ENCODE measurements at places on chromosomes 16 and 17. TPM values are rescaled to one million over a fixed set of nuclear protein-coding genes. Genes with fewer than 3 reads are reported as not detected.

Gene TMEM186
- total RNA-seq = 15.4 TPM

Gene PLCD3
- total RNA-seq = 6.5 TPM

GRCh38 chr17:75079023-75079373, 8.8 kb upstream of the SLC16A5 start:
- no peak for ATAC-seq

GRCh38 chr17:44842748-44843147, 4.9 kb upstream of the HIGD1B start:
- no peak for ATAC-seq

DNA sequence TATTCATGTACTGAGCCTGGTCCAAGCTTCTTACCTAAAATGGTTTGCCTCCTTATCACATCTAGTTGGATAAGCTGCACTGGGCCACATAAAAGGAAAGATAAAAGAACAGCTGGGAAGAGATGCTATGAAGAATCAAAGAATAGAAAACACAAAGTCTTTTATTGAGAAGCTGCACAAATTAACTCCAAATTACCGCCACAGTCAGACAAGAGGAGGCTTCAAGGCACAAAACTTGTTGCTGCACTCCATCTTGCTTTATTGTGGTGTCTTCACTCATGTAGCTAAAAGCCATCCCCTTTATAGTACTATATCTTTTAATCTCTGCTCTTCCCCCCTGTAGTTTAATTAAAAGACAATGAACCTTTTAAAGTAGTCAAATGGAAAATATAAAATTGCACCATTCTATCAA, 330.6 kb upstream of the PMFBP1 start:
- no peak for ATAC-seq

GRCh38 chr17:42676424-42677011, at the start of gene PLEKHH3:
Gene PLEKHH3 (minus strand): TSS chr17:42676994. CDS start chr17:42676563, 431 bp downstream.
- no peak for ATAC-seq

- ATAC-seq = no peak
Measured at GRCh38 chr16:54245788-54246453, 40.7 kb downstream of the IRX3 start.

DNA sequence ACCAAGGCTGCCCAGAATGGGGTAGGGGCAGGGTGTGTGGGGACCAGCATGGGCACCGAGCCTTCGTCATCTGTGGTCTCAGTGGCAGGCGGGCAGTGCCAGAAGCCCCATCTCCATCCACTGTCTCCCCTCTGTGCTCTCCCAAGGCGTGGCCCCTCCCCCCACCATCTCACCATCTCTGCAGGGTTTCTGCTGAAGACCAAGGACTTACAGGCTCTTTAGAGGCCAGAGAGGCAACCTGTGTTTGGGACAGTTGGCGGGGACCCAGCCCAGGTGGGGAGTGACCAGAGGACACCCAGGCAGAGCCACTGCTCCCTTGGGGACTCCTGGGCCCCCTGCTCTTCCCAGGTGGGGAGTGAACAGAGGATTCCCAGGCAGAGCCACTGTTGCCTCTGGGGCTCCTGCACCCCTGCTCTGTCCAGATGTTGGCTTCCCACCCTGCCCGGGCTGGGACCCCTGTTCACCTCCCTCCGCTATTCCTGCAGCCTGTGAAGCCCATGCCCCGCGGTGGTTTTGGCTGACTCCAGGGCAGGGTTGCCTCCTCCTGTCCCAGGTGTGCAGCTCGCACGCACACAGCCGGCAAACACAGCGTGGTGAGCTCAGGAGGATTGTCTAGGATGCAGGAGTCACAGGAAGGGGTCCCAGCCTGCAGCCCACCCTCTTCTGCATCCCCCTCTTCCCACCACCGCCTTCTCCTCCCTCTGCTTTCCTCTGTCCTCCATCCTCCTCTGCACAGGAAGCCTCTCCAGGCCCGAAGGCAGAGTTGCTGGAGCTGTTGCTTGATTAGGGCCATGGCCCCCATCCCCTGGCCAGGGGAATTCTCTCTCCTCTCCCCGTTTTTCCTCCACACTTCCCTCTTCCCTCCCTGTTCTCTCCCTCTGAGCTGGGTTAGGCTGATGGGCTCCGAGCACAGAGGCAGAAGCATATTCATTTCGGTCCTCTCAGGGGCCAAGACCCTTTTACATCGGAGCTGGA, 45.0 kb downstream of the SLC7A5 start:
- no peak for ATAC-seq

DNA sequence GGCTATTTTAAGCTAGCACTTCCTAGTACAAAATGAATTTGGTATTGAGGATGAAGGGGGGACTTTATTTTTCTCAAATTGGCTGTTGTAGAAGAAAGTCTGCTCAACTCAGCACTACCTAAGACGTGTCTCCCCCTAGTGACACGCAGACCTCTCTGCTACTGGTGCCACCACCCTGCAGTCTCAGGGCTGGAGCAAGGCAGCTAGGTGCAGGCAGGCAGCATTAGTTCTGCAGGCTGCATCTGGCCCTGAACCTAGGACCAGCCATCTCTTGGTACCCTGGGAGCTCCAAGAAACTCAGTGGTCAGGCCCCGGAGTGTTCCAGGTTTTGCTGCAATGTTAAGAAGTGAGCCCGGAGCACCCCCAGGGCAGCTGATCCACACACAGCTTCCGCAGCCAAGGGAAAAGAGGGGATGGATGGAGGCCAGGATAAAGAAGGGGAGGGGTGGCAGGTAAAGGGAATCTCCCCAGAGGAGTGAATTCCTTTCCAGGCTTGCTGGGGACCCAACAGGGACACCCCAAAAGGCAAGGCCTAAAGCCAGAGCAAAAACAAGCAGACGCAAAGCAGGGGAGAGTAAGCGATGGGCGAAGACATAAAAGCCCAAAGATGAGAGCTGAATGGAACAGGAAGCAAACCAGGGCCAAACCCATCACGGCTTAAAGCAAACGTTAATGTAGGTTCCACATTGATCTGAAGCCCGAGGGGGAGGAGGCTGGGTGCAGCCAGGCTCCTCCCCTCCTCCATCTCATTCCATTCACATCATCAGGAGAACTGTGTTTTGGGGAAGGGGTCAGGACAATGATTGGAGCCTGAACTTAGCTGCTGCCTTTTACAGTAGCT, 200.5 kb downstream of the ZFHX3 start:
- no peak for ATAC-seq

DNA sequence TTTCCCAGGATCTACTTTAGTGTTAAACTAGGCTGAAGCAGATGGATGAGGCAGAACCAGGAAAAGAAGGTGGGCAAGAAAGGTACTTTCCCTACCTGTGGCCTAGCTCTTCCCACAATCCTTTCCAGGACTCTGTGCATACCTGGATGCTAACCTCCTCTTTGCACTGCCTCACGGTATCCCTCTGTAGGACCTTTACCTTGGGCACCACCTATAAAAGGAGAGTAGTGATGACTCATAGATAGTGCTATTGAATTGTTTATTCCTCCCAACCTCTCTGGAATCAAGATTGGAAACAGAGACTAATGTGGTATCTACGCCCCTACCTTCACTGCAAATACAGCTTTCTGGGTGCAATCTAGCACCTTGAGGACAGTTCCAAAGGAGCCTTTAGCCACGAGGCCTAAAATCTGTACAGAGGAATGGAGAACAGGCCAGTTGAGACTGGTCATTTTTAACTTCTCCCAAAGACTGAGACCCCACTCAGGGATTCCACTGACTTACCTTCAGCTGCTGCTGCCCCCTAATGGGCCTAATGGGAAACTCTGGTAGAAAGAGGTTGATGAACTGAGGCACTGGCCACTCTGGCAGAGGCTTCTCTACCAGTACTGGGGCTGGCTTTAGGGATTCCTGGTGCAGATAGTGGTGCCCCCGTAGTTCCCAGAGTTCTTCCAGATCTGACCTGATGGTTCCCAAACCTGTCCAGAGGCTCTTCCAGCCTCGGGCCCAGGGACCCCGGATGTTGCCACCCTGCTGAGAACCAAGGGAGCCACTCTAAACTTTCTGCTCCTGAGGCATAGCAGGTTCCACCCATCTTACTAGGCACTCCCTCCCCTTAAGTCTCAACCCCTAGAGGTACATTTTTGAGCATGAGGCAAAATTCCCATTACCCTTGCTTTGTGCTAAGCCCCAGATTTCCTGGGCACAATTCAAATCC, 781 bp downstream of the RSKR start:
- peak; percentile 43 for ATAC-seq

DNA sequence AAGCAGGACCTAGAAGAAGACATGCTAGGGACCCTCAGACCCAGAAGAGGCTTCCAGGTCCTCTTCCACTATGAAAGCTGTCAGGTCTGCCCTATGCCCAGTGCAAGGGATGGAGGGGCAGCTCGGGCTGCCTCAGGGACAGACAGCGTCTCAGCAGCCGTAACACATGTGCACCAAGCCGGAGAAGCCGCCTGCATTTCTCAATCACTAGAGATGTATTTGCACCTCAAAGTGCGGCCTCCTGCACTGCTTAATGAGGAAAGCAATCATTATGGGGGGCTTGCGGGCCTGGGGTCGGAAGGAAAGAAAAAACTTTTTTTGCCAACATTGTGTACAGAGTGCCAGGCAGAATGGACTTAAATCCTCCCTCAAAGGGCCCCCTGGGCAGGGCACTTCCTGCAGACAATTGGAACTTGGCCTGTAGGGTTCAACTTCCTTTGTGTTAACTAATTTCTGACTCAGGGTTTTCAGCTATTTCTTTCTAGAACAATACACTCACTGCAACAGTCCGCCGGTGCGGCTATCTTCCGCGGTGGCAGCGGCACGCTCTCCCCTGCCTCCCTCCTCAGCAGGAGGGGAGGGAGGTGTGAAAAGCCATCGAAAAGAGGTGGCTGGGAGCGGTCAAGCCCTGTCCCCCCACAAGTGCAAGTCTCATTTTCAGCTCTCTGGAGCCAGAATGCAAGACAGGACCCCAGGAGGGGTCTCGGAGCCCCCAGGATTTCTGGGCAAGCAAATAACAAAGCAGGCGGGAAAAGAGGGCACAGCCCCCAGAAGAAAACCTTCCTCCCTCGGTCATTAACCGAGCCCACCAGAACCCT, 101.2 kb downstream of the ZNF423 start:
- no peak for ATAC-seq

GRCh38 chr16:27879601-27880247, 183.8 kb downstream of the GSG1L start:
- no peak for ATAC-seq

- no peak for ATAC-seq
Measured at GRCh38 chr17:1153795-1154546, 25.8 kb downstream of the ABR start.

- no peak for ATAC-seq
Measured at GRCh38 chr16:62548095-62548494, 511.9 kb upstream of the CDH8 start.

- no peak for ATAC-seq
Measured at GRCh38 chr16:77890075-77890474, 101.7 kb downstream of the VAT1L start.

GRCh38 chr16:73993878-73994277, 302.7 kb upstream of the PSMD7 start:
- no peak for ATAC-seq

GRCh38 chr16:83954577-83955016, 1.6 kb downstream of the OSGIN1 start:
- no peak for ATAC-seq

GRCh38 chr16:354291-354881, 1.9 kb upstream of the AXIN1 start:
- ATAC-seq = no peak

DNA sequence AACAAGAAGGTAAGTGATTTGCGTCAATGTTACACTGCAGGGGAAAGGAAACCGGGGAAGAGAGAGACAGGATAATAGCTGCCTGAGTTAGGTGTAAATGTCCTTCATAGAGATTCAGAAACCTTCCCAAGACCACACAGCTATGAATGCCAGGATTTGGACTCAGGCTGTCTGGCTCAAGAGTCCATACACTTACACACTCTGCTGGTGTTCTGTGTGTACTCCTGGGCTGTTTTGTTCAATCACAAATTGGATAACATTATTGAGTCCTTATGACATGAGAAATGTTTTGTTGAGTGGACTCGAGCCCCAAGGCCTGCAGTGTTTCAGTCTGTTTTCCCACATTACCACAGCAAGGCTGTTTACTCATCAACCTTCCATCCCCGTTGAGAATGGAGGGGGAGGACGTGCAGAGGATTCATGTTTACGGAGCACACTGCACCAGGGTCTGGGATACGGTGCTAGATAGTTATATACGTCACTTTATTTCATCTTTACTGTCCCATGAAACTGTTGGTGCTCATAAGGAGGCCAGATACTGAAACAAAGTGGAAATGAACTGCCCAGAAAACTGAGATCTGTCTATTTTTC, 450.8 kb downstream of the HAPSTR1 start:
- ATAC-seq = no peak

DNA sequence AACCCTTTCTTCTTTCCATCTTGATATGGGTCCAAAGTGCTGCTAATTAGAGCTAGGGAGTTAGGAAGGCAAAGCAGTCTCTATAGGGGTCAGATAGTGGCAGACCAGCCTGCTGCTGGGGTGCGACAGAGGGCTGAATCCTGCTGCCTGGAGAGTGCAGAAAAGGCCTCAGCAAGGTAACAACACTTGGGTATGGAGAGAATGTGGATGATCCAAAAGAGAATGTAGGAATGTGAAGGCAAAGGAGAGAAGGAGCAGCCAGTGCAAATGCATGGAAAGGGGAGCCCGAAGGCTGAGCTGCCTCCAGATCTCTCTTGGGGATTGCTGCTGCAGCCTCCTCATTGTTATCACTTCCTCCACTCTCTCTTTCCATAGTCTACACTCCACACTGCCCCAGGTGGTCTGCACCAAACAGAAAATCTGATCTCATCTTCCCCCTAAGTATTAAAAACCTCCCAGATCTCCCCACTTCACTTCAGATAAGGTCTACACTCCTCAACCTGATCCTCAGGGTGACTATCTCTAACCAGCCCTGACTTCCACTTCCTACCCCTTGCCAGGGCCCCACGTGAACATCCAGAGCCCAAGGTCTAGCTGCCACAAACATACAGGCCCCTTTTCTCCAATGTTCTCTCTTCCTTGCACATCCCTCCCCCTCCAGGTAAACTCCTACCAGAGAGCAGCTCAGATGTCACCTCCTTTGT, 28.8 kb downstream of the TOM1L2 start:
- ATAC-seq = no peak

- ATAC-seq = no peak
Measured at GRCh38 chr17:73285916-73286862, 24.5 kb upstream of the CPSF4L start.

- no peak for ATAC-seq
Measured at GRCh38 chr17:47757386-47757785, 24.4 kb downstream of the TBX21 start.

Data from activated T-helper 17 cell treated with anti-CD3 and anti-CD28 coated beads, Interleukin-2, amount 50 U/mL, for 72 hours (primary cell).